ENCODE measurements at places on chromosomes 4 and X.
A peak's percentile ranks its signal among the peaks of the same experiment; 100 is the strongest.

DNA sequence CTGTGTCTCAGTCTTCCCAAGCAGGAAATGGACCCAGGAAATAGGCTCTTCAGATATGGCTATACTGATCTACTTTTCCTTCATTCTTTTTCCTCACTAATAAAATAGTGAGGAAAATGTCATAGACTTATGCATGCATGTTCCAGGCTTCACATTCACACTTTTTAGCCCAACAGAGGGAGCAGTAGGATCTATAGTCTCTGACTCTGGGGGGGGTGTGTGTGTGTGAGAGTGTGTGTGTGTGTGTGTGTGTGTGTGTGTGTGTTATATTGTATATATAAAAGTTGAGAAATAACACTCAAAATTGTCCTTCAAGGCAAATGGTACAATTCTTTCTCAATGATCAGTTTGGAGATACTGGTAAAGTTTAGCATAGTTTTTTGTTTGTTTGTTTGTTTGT, 297.2 kb upstream of the GALNT7 start:
- DNase-seq = no peak

DNA sequence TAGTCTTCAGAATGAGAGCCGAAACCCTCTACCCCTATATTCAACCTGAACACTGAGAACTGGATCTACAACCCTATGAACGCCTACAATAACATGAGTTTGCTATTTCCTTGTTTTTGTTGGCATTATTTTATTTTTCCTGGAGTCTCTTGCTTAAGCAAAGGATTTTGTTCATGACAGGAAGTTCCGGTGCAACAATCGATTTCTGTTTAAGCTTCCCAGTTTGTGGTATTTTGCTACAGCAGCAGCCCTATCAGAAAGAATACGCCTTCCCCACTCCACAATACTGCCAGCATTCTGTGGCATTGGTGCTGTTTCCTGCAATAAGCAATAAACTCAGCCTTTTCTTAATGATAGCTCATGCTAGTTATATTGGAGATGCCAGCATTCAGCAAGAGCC, 60.9 kb downstream of the NPY5R start:
- DNase-seq = no peak

DNA sequence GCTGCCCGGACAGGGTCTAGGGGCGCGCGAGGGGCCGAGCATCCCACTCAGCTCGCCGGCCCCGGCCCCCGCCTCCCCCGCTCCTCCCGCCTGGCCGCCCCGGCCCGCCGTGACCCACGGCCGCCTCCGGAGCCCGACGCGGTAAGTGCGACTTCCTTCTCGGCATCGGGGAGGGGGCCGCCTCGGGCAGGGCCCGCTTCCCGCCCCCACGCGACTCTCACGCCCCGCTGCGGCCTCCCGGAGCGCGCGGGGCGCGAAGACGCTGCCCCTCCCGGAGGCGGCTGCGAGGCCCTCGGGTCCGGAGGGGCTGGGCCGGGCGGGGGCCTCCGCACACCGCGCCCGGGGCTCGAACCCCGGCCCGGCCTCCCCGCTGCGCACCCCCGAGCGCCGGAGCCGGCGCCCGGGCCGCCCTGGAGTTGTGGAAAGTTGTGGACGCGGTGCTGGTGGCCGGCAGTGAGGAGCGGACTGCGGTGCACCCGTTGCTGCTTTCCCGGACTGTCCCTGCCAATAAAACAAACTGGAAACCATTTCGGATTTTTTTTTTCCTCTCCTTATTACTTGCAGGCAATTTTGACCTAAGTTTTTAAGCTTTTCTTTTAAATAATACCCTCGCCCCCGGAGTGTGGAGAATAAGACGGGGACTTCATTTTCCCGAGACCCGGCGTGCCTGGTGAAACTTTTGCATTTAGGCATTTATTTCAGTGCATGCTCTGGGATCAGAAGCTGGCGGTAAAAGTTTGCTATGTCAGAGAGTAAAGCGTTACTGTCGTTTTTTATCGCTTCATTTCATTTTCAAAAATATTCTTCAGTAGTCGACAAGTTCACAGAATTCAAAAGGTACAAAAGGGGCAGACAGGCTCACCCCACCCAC, 13.0 kb upstream of the TMEM156 start:
- DNase-seq = no peak

GRCh38 chrX:16664626-16665025, 14.7 kb downstream of the S100G start:
- DNase-seq = no peak

- DNase-seq = no peak
These were observed 40.9 kb upstream of the EOLA2 start for GRCh38 chrX:149979126-149979644.

- DNase-seq = peak; percentile 31
These were observed 93.2 kb downstream of the WFS1 start for GRCh38 chr4:6362896-6363295.

GRCh38 chrX:153845195-153845594, 14.9 kb upstream of the PDZD4 start:
- DNase-seq = no peak

DNA sequence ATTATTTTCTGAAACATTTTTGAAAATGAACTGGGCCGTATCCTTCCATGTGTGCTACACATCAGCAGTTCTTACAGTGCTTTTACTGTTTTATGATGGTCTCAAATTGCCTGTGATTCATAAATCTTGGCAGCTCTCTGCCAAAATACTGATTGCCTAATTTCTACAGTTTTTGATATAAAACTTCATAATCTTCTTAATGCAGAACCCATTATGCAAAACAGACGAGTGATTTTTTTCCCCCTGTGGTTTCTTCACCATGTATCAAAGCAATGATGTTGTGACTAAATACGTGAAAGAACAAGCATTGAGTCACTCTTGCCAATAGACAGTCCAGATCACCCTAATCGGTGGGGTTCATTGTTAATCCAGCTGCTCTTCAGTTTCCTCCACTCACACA, 156.4 kb upstream of the WDR1 start:
- DNase-seq = no peak

DNA sequence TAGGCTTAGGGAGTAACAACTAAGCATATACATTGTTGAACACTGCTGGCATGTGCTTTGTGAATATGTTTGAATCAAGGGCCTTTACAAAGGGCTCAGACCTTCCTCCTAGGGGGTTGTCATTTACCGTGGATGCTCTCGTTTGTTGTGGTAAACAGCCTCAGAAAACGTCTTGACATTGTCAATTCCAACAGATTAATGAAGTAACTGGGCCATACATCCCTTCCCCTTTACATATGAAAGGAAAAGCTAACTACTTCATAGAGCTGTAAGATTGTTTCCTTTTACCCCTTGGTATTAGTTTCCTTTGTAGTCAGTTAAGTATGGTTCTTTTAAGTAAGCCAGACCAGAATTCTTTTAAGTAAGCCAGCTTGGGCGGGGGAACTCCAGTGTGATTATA, 42.9 kb downstream of the FAT4 start:
- no peak for DNase-seq

DNA sequence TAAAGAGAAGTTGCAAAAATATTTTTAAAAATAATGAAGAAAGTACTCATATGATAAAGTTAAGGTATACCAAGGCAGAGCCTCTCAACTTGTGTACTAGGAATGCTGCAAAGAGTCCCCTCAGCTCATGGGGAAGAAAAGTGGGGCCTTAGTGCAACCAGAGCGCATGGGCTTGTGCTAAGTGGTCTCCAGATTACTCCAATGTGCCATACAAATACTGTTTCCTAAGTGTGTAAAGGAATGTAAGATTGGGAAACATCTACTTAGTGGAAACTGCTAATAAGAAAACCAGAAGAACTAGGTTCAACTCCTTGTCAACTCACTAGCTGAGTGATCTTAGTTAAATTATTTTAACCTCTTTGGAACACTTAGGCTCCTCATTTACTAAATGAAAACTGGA, 39.1 kb downstream of the NAF1 start:
- DNase-seq = no peak

DNA sequence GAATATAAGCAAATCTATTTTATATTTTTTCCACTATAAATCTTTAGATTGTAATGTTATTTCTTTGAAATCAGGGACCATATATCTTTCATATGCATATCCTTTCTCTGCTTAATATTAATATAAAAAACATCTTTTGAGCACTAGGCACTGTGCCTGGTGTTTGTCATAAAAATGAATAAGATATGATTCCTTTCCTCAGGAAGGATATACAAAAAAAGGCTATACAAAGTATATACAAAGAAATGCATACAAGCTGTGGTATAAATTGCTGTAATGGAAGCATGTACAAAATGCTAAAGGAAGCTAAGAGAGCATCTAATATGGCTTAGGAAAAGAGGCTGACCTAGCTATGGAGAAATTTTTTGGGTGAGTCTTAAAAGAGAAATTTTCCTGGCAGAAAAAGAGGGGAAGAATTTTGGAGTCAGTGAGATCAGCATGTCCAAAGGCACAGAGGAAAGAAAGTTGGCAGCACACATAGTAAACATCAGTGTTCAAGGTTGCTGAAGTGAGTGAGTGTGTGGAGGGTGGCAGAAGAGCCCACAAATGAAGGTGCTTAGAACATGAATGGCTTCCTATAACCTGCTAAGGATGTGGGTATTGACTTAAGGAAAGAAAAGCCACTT, 500.0 kb downstream of the SPRY1 start:
- DNase-seq = no peak

GRCh38 chrX:24899391-24899790, 116.4 kb downstream of the ARX start:
- no peak for DNase-seq

DNA sequence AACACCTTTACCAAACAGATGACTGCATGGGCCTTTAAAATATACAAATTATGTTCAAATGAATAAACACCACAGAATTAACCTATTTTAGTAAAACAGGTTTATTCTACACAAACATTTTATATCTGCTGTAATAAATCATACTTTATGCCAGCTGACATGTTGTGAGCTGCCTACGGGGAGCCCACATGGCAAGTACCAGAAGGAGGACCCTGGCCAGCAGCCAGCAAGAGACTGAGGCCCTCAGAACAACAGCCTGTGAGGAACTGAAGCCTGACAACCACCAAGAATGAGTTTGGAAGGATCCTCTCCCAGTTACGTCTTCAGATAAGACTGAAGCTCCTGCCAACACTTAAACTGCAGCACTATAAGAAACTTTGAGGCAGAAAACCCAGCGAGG, 377.0 kb downstream of the PDGFC start:
- no peak for DNase-seq

DNA sequence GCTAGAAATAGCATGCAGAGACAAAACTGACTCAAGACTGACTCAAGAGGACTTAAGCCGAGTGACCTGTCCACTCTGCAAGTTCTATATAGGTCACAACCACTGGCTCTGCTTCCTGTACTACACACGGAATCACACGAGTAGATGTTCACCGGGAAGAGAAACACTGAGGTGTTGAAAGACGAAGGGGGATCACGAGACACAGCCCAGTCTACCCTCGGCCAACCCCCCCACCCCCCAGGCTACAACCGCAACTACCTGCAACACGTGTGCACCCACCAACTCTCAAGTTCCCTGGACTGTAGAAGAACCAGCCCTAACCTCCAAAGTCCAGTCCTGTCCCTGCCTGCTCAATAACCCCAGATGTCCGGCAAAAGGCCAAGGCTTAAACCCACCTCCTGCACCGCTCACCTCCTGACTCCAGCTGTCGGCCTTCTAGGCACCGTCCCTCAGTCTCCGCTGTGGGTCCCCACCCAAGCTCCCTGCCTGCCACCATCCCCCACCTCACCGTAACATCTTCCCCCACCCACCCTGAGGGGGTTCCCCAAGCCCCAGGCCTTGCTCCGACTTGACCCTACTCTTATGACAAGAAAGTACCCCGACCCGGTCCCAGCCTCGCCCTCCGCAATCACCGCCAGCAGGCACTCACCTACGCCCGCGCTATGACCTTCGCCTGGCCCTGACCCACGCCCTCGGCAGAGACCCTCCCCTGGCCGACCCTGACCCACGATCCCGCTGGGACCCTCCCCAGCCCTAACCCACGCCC, 739 bp downstream of the GAK start:
- peak; percentile 40 for DNase-seq

GRCh38 chr4:18404642-18405041, 383.1 kb upstream of the LCORL start:
- no peak for DNase-seq

GRCh38 chrX:48787505-48788443, 1.4 kb downstream of the GATA1 start:
- no peak for DNase-seq

DNA sequence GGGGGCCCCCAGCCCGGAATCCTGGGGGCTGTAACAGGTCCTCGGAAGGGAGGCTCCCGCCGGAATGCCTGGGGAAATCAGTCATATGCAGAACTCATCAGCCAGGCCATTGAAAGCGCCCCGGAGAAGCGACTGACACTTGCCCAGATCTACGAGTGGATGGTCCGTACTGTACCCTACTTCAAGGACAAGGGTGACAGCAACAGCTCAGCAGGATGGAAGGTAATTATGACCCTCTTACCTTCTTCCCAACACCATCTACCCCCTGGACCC, 1.0 kb downstream of the FOXO4 start:
- DNase-seq = no peak

DNA sequence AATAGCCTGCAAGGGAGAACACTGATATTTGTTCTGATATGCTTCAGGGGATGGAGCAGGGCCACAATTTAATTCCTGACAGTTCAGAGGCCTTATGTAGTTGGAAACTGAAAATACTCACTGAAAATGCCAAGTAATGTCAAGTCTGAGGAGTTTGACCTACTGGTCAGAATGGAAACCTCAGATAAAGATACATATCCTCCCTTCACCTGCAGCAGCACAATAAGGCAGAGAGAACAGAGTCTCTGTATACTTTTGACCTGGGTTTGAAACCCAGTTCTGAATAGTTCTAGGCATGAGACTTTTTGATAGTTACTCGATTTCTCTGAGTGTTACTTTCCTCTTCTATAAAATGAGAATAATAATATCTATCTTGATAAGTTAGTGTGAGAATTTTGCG, 65.8 kb upstream of the TRPC5 start:
- DNase-seq = no peak

GRCh38 chrX:49155900-49156837, 6.4 kb upstream of the MAGIX start:
- peak; percentile 88 for DNase-seq

GRCh38 chr4:87239821-87240220, 19.4 kb upstream of the KLHL8 start:
- no peak for DNase-seq

DNA sequence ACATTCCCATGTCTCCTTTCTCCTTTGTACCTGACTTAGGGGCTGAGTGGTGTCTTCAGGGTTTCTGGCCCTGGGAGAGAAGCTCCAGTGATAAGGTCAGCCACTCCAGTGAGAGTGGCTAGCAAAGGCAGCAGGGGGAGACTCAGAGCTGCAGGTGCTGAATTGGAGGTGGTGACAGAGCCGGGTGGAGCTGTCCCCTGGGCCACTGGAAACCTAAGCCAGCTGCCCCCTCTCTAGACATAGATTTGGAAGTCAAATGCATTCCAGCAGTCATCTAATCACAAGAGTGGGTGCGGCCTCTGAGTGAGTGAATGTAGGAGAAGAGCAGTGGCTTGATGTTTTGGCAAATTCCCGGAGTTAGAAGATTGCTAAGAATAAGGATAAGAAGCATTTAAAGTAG, 28.5 kb downstream of the TRIM2 start:
- DNase-seq = no peak

DNA sequence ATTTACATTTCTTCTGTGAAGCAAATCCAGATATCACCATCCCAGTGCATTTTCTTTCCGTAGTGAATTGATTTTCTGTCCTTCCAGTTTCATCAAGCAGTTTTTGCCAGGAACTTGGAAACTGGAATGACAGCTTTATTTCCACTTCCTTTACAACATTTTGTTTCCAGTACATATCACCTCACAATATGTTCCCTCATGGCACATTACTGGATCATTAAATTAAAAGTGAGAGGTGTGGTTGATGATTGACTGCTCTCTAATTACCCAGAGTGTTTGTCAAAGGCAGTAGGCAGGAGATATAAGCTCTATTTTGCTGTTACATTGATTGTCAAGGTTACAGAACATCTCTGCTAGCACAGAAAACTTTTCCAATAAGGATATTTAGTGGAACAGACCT, 22.3 kb upstream of the ACE2 start:
- DNase-seq = no peak

Data from activated T-cell treated with anti-CD3 and anti-CD28 coated beads, Interleukin-2, amount 50 U/mL, for 48 hours (primary cell).